ENCODE measurements at places on chromosomes 12 and 14. TPM values are rescaled to one million over a fixed set of nuclear protein-coding genes. Genes with fewer than 3 reads are reported as not detected.

The HOXC12 gene
- not detected for polyA plus RNA-seq

The TESPA1 gene
- not detected for polyA plus RNA-seq

The JAG2 gene
- polyA plus RNA-seq, result 1.7 TPM

The KRT79 gene
- not detected for polyA plus RNA-seq

The ARF3 gene
- polyA plus RNA-seq, result 261 TPM

The BDKRB2 gene
- 4.8 TPM for polyA plus RNA-seq

The ABCD4 gene
- 37.0 TPM for polyA plus RNA-seq

The CYP46A1 gene
- polyA plus RNA-seq, result 0.30 TPM

- H3K36me3 ChIP-seq, result peaks cover 15% of the 10 kb centered on the region
- no peak overlapping the region for H3K27ac ChIP-seq
- no peaks in the 10 kb centered on the region for H3K4me1 ChIP-seq
- H3K27me3 ChIP-seq, result no peaks in the 10 kb centered on the region
- H3K4me3 ChIP-seq, result no peak overlapping the region
Observed at GRCh38 chr12:110193196-110193595, 69.0 kb downstream of the IFT81 start.

- H3K4me1 ChIP-seq, result no peaks in the 10 kb centered on the region
- H3K4me3 ChIP-seq, result no peak overlapping the region
- no peak overlapping the region for H3K27ac ChIP-seq
- no peak for DNase-seq
Observed at GRCh38 chr12:76914102-76914859, 35.5 kb upstream of the CSRP2 start.

DNA sequence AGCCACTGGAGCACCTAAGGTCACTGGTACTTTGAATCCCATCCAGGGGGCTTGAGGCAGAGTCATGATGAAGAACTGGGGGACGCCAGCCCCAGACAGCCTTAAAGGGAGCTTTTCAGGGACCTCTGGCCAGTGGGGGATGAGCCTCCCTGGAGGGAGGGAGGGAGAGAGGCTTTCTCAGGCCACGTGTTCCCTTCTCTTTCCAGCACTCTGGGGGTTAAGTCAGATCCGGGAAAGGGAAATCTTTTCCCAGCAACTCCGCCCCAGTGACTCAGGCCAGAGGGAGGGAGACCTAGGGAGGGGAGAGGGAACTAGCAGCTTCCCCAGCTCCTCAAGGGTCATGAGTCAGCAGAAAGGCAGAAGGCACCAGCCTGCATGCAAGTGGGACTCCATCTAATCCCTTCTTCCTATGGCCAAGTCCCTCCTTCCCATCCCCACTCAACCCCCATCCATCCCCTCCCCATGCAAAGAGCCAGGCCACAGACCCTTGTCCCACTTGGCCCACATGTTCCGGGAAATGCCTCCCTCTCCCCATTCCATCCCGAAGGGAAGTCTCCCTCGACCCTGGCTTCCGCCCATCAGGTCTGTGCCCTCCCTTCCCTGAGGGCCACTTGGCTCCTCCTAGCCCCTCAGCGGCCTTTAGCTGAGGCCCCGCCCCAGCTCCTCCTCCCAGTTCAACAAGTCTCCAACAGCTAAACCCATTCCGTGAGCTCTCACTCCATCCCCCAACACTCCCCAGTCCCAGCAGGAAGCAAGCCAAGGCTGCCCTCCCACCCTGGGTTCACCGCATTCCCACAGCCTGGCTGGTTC lies 5.6 kb downstream of the TNFRSF1A start:
- H3K36me3 ChIP-seq, result peaks cover 23% of the 10 kb centered on the region
- H3K27ac ChIP-seq, result peak overlapping the region; percentile 96
- H3K4me1 ChIP-seq, result peaks cover 71% of the 10 kb centered on the region
- H3K4me3 ChIP-seq, result peak overlapping the region; percentile 31

DNA sequence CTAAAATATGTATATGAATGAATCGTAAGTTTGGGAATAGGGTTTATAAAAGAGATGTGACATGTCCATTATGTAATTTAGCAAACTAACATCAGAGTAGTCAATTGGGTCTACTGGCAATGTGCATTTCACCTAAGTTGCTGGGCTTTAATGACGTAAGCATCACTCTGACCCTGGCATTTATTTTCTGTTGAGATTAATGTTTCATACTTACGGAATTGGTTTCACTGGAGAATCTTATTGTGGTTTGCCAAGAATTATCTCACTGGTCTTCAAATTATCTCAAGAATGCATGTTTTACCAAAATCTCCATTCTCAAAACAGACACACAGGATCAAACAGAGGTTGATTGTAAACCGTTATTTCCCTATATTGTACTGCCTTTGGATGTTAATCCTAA lies 437.1 kb downstream of the NPAS3 start:
- H3K4me3 ChIP-seq, result no peak overlapping the region
- no peak for DNase-seq
- H3K36me3 ChIP-seq, result no peaks in the 10 kb centered on the region
- no peaks in the 10 kb centered on the region for H3K27me3 ChIP-seq
- no peaks in the 10 kb centered on the region for H3K4me1 ChIP-seq

GRCh38 chr14:68825729-68826128 lies 32.9 kb upstream of the ZFP36L1 start:
- no peaks in the 10 kb centered on the region for H3K4me1 ChIP-seq
- no peak overlapping the region for H3K27ac ChIP-seq
- DNase-seq, result no peak
- H3K27me3 ChIP-seq, result no peaks in the 10 kb centered on the region

DNA sequence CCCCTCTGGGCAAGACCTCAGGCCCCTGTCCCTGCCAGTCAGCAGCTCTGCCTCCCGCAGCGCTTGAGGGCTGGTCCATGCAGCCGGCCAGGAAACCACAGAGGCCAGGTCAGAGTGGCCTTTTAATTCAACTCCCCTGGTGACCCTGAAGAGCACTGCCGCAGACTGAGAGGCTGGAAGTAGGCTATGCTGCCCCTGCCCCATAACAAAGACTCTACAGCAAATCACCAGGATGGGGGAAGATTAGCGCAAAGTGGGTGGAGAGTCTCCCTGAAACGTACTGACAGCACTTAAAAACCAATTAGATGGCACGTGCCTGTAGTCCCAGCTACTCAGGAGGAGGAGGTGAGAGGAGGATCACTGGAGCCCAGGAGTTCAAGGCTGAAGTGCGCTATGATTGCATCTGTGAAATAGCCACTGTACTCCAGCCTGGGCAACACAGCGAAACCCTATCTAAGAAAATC lies 70.5 kb downstream of the ITPK1 start:
- H3K27me3 ChIP-seq, result no peaks in the 10 kb centered on the region
- DNase-seq, result no peak
- no peak overlapping the region for H3K4me3 ChIP-seq
- no peaks in the 10 kb centered on the region for H3K36me3 ChIP-seq
- peak overlapping the region; percentile 86 for H3K27ac ChIP-seq
- peaks cover 81% of the 10 kb centered on the region for H3K4me1 ChIP-seq

DNA sequence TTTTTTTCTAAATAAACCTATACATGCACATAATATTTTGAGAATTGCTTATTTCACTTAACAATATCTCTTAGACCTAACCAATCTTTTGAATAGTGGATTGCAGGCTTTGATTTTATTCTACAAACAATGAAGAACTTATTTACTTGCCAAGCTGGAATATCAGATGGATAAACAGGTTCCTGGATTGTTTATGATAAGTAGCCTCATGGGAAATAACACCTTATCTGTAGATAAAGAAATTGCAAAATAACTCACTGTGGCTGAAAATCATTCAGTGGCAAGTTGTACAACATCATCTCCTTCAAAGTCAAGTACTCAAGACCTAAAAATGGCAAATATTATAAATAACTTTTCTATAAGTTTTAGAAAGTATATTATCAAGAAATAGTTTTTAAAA lies 335.4 kb upstream of the ATP2B1 start:
- H3K4me3 ChIP-seq, result no peak overlapping the region
- H3K27me3 ChIP-seq, result no peaks in the 10 kb centered on the region
- no peak for DNase-seq
- H3K4me1 ChIP-seq, result no peaks in the 10 kb centered on the region
- no peaks in the 10 kb centered on the region for H3K36me3 ChIP-seq
- H3K27ac ChIP-seq, result no peak overlapping the region

- no peak for DNase-seq
- no peak overlapping the region for H3K4me3 ChIP-seq
- H3K4me1 ChIP-seq, result no peaks in the 10 kb centered on the region
- H3K36me3 ChIP-seq, result peaks cover 7% of the 10 kb centered on the region
- peak overlapping the region; percentile 33 for H3K27ac ChIP-seq
Observed at GRCh38 chr12:79885911-79886490, 48.9 kb downstream of the PPP1R12A start.

DNA sequence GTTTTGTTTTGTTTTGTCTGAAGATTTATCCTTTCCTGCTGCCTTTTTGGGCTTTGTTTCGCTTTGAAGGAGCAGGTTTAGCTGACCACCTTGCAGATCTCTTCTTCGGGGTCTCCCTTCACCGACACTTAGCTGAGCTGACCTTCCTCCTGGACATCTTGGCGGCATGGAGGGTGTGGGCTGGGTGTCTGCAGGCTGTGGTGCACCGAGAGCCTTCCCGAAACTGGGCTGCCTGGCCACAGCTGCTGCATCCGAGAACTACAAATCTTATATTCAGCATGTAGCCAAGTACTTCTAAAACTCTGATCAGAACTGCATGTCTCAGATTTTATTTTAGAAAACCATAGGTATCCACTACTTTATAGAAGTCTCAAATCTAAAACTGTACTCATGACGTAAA lies 84.9 kb downstream of the PPFIBP1 start:
- no peak overlapping the region for H3K4me3 ChIP-seq
- H3K4me1 ChIP-seq, result peaks cover 2% of the 10 kb centered on the region
- no peaks in the 10 kb centered on the region for H3K27me3 ChIP-seq
- H3K36me3 ChIP-seq, result peaks cover 23% of the 10 kb centered on the region
- peak overlapping the region; percentile 79 for H3K27ac ChIP-seq

GRCh38 chr14:39884091-39884490 lies 451.9 kb upstream of the FBXO33 start:
- no peak overlapping the region for H3K27ac ChIP-seq
- DNase-seq, result no peak
- H3K4me3 ChIP-seq, result no peak overlapping the region
- H3K4me1 ChIP-seq, result no peaks in the 10 kb centered on the region
- no peaks in the 10 kb centered on the region for H3K36me3 ChIP-seq
- no peaks in the 10 kb centered on the region for H3K27me3 ChIP-seq

GRCh38 chr12:30630076-30630978 lies 65.3 kb downstream of the IPO8 start:
- DNase-seq, result no peak
- no peak overlapping the region for H3K4me3 ChIP-seq
- peaks cover 69% of the 10 kb centered on the region for H3K36me3 ChIP-seq
- H3K27ac ChIP-seq, result no peak overlapping the region
- no peaks in the 10 kb centered on the region for H3K27me3 ChIP-seq

DNA sequence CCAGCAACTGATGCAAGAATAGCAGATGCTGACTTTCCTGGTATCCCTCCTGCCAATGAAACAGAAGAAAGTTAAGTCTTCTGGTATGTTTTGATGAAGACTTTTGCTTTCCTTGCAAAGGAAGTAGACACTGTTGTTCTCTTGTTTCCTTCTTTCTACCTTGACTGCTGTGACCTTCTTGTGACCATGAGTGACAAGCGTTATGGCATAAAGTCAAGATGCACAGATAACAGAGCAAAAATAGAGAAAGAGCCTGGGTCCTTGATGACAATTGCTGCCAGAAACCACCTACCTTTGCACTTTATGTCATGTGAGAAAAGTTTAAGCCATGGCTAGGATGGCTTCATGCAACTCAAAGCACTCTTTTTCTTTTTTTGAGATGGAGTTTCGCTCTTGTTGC lies 49.2 kb upstream of the LTA4H start:
- no peaks in the 10 kb centered on the region for H3K4me1 ChIP-seq
- no peak for DNase-seq
- no peak overlapping the region for H3K27ac ChIP-seq
- no peak overlapping the region for H3K4me3 ChIP-seq
- H3K27me3 ChIP-seq, result no peaks in the 10 kb centered on the region
- no peaks in the 10 kb centered on the region for H3K36me3 ChIP-seq

- peaks cover 19% of the 10 kb centered on the region for H3K4me1 ChIP-seq
- DNase-seq, result no peak
- H3K4me3 ChIP-seq, result no peak overlapping the region
- H3K27ac ChIP-seq, result no peak overlapping the region
- H3K27me3 ChIP-seq, result no peaks in the 10 kb centered on the region
Observed at GRCh38 chr14:90510159-90510558, 113.3 kb downstream of the CALM1 start.

GRCh38 chr12:53254816-53255545 lies 13.1 kb upstream of the ESPL1 start:
- no peaks in the 10 kb centered on the region for H3K4me1 ChIP-seq
- H3K4me3 ChIP-seq, result no peak overlapping the region
- peaks cover 11% of the 10 kb centered on the region for H3K36me3 ChIP-seq
- H3K27ac ChIP-seq, result no peak overlapping the region

DNA sequence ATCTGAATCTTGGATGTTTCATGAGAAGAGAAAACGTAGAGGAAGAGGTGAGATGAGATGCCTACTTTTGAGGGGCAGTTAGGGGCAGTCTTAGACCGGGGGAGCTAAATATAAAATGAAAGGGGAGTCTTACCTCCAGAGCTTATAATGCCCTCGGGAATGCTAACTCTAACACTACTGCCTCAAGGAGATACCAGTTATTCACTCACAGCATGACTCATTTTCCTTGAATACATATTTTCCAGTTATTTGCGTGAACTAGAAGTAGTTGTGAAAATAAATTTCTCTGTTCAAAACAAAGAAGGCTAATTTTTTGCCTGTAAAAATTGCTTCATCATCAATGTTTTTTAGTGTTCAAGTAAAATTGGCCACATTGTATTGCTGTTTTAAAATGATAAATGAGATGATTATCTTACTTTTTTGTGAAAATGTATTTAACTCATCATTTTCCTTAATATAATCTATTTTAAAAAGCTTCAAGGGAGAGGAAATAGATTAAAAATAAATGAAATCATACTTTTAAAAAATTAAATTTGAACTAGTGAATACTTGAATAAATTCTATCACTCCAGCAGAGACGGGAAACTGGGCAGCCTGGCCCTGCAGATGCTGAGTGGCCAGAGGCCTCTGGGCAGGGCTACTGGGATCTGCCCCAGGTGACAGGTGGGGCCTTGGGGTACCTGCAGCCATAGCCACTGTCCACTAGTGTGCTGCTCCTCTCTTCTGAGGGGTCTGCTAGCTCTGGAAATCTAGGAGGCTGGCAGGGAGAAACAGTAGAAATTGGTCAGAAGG lies 339.3 kb downstream of the EGLN3 start:
- no peak overlapping the region for H3K27ac ChIP-seq
- H3K4me3 ChIP-seq, result no peak overlapping the region
- peaks cover 1% of the 10 kb centered on the region for H3K4me1 ChIP-seq
- H3K36me3 ChIP-seq, result no peaks in the 10 kb centered on the region
- no peak for DNase-seq
- H3K27me3 ChIP-seq, result no peaks in the 10 kb centered on the region

Data from SK-N-SH (cell line).